Esophagus squamous epithelium (tissue), 5 donors: ENCODE measurements at places on chromosomes 2 and 18.

DNA sequence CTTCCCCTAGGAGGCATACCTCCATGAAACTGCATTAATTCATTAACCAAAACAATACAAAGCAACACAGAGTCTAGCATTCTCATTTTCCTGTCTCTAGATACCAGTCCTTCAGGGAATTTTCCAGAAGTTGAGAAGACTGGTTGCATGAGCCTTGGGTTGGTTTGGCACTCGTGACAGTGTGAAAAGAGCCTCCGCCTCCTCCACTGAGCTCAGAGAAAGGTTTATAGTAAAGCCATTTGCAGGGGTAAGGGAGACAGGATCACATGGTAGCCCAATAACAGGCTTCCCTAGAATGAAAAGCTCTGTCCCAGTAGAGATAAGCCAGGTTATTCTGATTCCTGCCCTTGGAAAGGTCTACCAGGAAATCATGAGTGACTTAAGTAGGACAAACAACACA, 9.7 kb upstream of the TMEM247 start:
- no peak for DNase-seq

- no peak for DNase-seq
Observed at GRCh38 chr18:44709307-44710126, 28.8 kb downstream of the SETBP1 start.

GRCh38 chr2:109721626-109722025, 72.5 kb upstream of the RGPD5 start:
- DNase-seq: no peak

DNA sequence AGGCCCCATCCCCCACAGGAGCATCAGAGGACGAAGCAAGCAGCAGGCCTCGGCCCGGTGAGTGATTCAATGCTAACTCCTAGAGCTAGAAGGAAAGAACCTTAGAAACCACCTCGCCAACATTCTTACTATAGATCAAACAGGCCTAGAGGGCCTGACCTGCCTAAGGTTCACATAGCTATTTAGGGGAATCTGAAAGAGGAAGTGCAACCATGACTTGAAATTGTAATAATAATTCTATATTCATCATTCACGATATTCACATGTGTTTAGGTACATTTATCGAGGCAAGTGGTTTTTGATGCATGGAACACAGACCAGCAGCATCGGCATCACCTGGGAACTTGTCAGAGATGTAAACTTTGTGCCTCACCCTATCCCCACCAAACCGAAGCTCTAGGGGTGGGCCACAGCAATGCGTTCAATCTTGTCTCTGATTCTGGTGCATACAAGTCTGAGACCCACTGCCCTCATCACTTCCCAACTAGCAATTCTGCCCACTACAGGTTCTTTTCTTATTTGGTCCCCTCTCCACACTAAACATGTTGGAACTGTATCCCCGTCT, 78.0 kb upstream of the DNMT3A start:
- no peak for DNase-seq

- DNase-seq: no peak
Observed at GRCh38 chr2:120770176-120770575, 34.5 kb downstream of the GLI2 start.

DNA sequence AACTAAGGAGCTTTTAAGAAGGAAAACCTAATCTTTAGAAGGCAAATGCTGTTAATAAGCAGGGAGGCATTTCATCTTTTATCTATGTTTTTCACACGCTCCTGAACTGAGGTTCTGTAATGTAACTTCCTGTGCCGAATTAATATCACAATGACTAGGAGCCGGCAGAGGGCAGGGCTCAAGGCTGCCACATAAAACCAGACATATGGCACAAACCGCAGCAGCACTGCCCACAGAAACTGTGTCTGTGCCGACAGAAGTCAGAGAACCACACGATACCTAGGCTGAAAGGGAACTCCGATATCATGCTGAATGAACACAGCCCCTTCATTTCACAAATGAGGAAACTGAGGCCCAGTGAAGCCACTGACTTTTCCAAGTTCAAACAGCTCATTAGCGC, 112.1 kb downstream of the EIPR1 start:
- no peak for DNase-seq

- DNase-seq: no peak
Observed at GRCh38 chr2:165889798-165890197, 63.8 kb downstream of the TTC21B start.
